Esophagus squamous epithelium (tissue), 5 donors: ENCODE measurements at places on chromosomes 7 and 10.

DNA sequence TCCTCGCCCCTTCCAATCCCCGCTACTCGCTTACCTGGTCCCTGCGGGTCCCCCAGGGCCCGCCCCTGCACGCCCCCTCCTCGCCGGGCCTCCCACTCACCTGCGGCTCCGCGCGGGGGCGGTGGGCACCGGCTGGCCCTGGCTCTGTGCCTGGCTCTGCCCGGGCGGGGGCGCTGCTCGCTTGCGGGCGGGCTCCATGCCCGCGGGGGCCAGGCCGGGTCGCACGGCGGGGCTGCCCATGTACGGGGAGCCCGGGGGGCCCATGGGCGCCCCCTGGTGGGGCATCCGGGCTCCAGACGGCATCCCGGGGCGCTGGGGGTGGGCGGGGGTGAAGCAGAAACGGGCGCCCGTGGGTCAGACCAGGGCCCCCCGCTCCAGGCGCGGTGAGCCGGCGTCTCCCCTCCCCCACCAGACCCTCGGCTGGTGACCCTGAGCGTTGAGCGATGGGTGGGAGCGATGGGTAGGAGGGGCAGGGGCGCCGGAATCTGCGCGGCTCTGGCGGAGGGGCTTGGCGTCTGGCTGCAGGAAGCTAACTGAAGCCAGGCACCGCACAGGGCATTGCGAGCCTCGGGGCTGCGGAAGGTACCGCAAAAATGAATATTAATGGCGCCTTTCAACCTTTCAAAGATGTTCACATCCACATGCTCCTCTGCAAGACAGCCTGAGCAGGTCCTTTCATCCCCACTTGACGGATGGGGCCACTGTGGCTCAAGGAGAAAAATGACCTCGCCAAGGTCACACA lies 3.0 kb downstream of the SMARCD3 start:
- no peak for DNase-seq

DNA sequence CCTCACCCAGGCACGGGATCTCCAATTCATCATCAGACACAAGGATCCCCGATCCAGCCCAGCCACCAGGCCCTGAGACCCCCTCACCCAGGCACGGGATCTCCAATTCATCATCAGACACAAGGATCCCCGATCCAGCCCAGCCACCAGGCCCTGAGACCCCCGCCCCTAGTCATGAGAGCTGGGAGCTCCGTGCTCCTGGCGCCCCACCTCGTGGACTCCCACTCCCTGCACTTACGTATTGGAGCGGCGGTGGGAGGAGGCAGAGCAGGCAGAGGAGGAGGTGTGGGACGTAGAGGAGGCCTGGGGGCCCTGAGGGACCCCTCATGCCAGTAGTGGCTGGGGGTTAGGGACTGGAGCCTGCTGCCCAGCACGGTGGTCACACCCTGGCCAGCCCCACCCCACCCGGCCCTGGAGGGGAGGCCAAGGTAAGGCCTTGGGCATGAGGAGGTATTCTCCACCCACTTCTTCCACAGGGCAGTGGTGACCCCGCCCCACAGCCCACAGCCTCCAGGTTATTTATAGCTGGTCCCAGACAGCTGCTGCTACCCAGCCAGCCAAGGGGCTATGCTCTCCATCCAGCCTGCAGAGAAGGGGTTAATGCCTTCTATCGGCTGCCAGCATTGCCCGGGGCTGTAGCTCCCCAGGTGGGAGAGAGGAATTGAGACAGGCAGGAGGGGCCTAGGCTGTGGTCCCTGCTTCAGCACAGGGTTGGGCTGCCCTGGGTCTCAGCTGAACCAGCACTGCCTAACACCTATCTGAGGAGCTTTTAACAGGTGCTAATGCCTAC lies 17.6 kb upstream of the CRHR2 start:
- DNase-seq = no peak

GRCh38 chr7:138654616-138655015 lies 46.5 kb downstream of the SVOPL start:
- no peak for DNase-seq

GRCh38 chr7:148761499-148762278 lies 63.0 kb downstream of the CUL1 start:
- no peak for DNase-seq

- no peak for DNase-seq
Measured at GRCh38 chr7:31020161-31020560, 31.9 kb upstream of the ADCYAP1R1 start.

DNA sequence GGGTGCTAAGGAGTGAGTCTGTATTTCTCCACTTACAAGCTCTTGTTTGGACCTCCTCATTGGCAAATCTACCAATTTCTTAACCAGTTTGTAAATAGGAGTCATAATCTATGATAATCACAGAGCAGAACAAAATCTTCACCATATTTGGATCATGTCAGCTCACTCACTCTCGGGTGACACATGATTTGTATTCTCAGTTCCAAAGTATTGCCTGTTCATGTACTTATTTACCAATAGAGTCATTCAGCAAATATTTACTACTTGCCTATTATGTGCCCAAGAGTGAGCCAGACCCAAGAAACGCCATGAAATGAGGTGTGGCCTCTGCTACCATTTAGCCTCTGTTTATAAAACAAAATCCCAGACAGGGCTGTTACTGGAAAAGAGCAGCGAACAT lies 114.8 kb downstream of the TSPAN12 start:
- DNase-seq = no peak

- DNase-seq = no peak
Measured at GRCh38 chr10:100419911-100420449, 42.8 kb upstream of the WNT8B start.

- no peak for DNase-seq
Measured at GRCh38 chr10:88147000-88147798, 283.8 kb downstream of the PTEN start.

- DNase-seq = no peak
Measured at GRCh38 chr7:132869166-132869861, 212.6 kb downstream of the CHCHD3 start.

DNA sequence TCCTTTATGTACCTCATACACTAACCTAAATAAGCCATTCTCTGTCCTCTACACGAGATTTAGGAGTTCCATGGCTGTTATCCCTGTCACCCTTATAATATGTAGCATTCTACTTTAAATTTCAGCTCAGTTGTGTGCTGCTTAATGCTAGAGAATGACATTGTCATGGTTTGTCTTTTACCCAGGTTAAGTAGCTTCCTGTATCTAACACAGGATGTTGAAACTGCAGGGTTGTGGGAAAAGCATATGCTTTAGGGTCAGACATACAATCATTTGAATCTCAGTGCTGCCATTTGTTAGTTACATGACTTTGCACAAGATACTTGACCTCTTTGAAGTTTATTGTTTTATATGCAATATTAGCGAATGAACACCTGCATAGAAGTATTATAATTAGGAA lies 235.1 kb upstream of the CACNA2D1 start:
- no peak for DNase-seq

- no peak for DNase-seq
Measured at GRCh38 chr7:91082038-91082437, 182.2 kb upstream of the FZD1 start.
